RCC 7860 (cell line): ENCODE measurements at places on chromosomes 2 and 18.

DNA sequence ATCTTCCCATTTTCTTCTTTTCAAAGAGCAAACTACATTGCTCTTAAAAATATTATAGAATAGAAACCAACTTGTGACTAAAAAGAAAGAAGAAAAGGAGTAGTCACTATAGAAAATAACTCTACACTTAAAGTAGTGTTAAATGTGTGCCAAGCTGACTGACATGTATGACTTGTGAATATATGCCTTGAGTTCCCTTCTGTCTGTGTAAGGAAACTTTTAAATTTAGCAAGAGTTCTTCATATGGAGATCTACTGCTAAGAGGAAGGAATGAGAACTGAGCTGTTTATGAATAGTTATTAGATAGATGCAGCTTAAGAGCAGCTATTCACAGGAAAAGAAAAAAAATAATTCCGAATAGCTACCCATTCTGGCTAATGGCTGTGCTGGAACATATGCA lies 1221.7 kb upstream of the ZEB2 start:
- DNase-seq: no peak

GRCh38 chr2:42974721-42975717 lies 182.6 kb upstream of the HAAO start:
- peak; percentile 54 for DNase-seq

DNA sequence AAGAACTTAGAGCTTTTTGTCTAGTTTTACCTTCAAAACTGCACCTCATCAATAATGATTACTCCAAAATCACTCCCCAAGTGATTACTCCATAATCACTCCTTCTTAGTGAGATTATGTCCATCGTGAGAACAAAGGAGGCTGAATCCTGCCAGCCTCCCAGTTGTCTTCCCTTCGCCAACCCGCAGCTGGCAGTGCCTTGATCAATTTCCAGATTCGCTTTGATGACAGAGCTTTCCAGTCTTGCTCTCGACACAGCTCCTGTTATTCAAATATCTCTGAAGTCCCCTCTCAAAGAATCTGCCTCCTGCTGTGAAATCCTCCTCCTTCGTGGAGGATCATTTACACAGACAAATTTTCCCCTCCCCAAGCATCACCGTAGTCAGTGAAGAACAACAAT lies 237.7 kb downstream of the EIPR1 start:
- no peak for DNase-seq

- DNase-seq: no peak
Observed at GRCh38 chr2:4507661-4508060, 804.3 kb downstream of the DCDC2C start.

DNA sequence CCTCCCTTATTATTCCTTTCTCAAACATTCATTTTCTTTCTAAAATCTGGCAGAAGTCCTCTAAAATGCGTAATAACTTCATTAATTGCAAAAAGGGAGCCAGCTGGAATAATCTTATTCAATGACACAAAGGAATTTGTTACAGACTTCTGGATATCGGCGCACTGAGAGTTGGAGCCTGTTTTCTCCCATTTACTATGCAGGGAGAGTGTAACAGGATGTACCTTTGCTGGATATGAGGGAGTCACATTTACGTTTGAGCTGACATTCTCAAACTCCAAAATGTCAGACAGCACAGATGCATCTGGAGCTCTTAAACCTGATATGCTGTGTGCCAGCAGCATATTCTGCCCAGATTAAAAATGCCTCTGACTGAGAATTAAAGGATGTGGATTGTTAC lies 275.3 kb downstream of the TMX3 start:
- no peak for DNase-seq

- no peak for DNase-seq
Observed at GRCh38 chr18:71405169-71405809, 1116.4 kb downstream of the SOCS6 start.
